Dorsolateral prefrontal cortex (tissue), 122 donors: ENCODE measurements at places on chromosomes 11 and 22.

DNA sequence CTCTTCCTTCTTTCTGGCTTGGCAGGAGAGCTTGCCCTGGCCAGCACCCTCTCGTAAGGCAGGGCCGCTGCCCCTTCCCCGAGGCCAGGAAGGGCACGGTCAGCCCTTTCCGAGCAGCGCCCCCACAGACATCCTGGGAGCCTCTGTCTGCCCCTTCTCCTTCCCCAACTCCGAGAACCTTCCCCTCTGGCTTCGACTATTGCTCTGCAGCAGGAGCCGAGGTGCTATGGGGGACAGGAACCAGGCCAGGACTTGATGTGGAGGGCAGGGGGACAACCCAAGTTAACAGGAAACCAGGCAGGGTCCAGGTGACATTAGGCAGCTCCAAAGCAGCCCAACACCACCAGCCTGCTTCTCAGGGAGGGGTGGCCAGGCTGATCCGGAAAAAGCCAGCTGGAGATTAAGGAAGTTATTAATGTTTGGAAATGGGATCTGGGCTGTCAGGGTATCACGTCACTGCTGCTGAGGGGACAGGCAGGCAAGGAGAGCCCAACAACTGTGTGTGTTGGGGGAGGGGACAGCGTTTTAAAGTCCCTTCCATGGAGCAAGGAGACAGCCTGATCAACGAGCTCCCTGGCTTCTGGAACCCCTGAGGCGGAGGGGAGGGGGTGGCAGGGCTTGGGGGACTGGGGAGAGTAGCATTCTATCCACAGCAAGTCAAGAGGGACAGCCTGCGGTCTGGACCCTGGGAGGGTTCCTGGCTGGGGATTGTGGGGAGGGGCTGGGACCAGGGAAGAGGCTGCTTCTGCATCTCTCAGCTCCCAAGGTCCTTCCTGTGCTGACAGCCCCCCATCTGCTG is 27.3 kb downstream of the SYT7 start:
- DNase-seq: no peak

GRCh38 chr22:43854121-43854785 is 8.1 kb downstream of the SULT4A1 start:
- no peak for DNase-seq

DNA sequence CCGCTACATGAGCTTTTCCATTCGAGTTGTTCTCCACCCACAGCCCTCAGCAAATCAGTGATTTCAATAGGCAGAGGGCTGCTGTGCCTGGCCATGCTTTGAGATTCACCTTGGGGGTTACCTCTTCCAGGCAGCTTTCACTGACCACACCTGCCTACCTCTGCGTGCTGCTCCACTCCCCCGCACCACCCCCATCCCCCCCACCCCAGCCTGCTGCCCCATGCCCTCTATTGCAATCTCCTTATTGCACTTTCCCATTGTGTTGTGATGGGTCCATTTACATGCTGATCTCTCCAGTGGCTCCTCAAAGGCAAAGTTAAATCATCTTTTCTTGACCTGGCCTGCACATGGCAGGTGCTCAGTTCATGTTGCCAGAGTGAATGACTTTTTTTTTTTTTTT is 18.0 kb upstream of the POLA2 start:
- no peak for DNase-seq

DNA sequence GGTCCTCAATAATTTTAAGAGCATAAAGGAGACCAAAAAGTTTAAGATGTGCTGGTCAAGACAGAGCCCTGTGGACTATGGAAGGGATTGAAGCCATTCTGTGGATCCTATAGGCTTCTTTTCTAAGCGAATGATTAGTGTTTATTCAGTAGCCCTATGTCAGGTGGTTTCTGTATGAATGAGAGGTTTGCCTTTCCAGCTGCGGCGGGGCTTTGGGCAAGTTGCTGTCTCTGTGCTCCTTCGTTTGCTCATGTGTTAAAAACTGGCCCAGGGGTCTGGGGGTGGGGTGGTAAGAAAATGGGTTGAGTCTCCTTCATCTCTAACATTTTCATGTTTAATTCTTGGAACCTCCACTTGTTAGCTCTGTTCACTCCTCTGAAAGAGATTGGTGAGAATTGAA is 105.3 kb downstream of the PTPRJ start:
- no peak for DNase-seq

- no peak for DNase-seq
Observed at GRCh38 chr22:42433754-42434682, 1.8 kb upstream of the NFAM1 start.

DNA sequence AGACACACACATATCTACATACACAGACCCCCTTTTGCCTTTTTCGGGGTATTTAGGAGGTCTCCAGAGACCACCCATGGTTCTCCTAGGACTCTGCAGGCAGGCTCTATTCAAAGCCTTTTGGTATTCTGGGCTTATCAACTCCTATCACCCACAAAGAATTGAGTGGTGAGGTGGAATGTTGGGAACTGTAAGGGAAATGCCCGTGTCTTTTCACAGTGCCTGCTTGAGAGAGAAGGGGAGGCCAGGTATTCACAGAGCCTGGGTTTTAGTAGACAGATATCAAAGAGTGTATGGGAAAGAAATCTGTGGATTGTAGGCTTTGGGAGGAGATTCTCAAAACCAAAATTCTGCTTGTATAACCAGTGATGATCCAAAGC is 44.0 kb upstream of the CSNK2A3 start:
- DNase-seq: no peak

- no peak for DNase-seq
Observed at GRCh38 chr11:26187639-26188038, 144.3 kb upstream of the ANO3 start.

DNA sequence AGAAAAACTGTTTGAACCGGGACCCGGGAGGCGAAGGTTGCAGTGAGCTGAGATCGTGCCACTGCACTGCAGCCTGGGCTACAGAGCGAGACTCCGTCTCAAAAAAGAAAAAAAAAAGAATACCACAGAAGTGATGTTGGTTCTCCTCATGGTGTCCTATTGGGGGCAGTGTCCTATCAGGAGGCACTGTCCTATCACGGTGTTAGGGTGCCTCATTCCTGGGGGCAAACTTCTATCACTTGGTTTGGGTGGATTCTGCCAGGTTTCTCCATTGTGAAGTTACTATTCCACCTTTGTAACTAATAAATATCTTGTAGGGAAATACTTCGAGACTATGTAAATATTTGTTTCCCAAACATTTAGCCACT is 19.6 kb downstream of the PRR14L start:
- no peak for DNase-seq

DNA sequence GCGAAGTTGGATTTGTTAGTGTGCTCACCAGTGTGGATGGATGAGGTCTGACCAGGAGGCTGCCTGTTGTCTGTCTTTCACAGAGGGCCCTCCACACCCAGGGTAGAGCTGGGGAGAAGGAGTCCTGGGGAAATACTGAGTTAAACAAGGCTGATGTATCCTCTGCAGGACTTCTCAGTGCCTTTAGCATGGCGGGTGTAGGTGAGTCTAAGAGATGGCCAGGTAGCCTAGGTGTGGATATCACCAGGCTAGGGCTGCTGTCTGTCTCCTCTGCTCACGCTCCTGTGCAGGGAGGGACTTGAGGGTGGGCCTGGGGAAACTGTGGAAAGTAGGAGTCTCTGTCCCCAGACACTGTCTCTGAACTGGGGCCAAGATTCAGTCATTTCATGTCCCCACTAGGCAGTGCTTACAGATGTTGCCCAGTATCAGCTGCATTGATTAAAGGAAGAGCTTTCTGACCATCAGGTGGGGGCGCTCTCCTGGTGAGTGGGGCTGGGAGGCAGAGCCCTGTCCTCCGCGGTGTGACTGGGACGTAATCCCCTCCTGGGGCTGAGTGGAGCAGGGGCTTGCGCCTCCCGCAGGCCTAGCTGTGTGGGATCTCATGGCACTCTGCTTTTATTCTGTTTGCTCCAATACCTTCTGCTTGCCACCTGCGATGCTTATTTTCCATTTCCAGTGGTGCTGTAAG is 35.5 kb upstream of the CCDC188 start:
- no peak for DNase-seq

- DNase-seq: no peak
Observed at GRCh38 chr11:27440090-27440489, 32.5 kb downstream of the LGR4 start.

DNA sequence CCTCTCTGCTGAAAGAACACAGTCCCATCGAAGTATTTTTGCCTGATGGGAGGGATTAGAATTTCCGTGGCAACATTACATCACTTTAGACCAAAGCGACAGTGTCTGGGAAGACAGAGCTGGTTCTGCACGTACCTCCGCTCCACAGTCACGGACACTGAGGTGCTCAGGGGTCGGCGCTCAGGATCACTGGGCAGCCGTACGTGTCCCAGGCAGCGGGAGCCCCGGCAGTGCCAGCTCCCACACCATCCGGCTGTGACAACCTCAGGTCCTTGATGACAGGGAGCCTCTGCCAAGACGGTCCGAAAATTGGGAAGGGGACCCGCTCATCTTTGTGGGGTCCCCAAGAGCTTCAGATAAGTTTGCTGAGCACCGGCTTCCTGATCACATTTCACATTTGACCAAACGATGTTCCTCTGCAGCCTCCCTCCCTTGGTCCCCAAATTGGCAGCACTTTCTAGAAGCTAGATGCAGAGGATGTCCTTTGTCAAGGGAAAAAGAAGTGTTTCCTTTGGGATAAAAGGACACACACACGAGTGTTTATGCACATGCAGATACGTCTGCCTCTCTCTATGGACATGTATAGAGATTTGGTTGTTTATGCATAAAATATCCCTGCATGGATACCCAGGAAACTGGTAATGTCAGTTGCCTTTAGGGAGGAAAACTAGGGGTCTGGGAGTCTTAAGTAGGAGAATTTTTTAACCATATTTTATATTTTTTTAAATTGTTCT is 61.6 kb upstream of the LINC01488 start:
- DNase-seq: no peak

DNA sequence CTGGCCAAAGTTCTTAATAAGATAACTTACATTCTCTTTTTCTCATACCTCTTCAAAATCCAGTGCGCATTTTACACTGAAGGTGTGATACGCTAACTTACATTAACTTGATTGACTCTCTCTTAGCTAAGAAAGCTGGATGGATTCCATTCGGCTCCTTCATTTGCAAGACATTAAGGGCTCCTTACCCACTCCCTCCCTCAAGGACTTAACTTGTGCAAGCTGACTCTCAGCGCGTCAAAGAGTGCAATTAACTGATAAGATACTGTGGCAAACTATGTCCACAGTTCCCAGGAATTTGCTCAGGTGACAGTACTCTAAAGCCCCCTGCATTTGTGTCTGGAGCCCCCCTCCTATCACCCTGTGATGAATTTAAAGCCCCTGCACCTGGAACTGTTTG is 6.4 kb upstream of the RFPL1 start:
- no peak for DNase-seq

DNA sequence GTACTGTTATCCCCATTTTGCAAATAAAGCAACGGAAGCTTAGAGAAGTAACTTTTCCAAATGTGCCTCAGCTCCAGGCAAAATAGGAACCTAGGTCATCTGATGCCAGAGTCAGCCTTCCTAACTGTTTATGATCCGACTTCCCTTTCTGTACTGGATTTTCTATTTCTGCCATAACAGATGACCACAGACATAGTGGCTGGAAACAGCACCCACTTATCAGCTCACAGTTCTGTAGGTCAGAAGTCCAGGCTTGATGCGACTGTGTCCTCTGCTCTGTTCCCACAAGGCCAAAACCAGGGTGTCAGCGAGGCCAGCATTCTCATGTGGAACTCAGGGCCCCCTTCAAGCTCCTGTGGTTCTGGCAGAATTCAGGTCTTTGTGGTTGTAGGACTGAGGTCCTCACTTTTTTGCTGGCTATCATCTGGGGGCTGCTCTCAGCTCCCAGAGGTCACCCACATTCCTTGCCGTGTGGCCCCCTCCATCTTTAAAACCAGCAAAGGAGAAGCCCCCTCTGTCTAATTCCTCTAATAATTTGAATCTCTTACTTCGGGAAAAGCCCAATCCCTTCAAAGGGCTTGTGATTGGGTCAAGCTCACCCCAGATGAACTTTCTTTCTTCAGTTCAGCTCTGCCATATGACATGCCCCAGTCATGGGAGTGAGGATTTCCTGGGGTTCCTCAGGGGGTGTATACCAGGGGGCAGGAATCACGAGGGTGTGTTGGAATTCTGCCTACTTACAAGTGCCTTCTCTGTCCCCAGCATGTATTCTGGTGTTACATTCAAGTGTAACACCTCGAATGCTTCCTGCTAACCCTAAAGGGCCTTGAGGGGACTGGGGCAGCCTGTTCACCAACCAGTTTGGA is 15.3 kb downstream of the KCNJ5 start:
- DNase-seq: no peak

DNA sequence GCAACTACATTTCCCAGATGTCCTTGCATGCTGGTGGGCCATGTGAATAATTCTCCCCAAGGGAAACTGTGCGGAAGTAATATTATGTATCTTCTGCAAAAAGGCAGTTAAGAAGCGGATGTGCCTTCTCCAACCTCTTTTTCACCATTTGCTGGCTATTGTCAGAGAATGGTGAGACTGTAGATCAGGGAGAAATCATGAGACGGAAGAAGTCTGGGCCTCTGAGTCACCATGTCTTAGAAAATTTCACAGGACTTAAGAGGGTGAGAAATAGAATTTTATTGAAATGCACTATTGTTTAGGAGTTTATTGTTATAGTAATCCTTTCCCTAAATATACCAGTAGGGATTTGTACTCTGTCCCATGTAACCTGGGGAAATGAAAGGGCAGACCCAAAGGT is 298.7 kb upstream of the ZC3H12C start:
- no peak for DNase-seq

- no peak for DNase-seq
Observed at GRCh38 chr22:27146866-27147633, 489.7 kb downstream of the MIAT start.

DNA sequence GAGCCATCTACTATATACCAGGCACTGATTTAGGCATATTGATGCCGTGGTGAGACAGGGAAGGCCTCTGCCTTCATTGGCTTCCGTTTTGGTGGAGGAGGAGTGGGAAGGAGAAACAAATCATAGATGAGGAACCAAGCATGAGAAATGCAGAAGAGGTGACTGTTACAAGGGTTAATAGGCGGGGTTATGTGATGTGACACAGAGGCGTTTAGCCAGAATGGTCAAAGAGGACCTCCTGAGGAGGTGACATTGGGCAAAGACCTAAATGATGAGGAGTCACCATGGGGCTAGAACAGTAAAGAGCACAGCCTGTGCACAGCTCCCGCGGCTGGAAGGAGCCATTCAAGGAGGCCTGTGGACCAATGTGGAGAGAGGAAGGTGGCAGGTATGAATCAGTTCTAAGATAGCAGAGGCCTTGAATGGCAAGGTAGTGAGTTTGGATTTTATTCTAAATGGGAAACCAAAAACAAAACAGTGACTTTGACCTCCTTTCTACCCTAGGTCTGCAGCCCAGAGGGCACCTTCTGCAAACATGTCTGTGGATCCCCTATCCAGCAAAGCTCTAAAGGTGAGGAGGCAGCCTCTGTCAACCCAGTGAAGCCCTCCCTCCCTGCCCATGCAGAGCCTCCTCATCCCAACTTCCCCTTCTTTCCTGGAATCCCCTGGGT is 11.7 kb downstream of the MAFF start:
- no peak for DNase-seq
